ENCODE measurements at places on chromosomes 16 and 17.

DNA sequence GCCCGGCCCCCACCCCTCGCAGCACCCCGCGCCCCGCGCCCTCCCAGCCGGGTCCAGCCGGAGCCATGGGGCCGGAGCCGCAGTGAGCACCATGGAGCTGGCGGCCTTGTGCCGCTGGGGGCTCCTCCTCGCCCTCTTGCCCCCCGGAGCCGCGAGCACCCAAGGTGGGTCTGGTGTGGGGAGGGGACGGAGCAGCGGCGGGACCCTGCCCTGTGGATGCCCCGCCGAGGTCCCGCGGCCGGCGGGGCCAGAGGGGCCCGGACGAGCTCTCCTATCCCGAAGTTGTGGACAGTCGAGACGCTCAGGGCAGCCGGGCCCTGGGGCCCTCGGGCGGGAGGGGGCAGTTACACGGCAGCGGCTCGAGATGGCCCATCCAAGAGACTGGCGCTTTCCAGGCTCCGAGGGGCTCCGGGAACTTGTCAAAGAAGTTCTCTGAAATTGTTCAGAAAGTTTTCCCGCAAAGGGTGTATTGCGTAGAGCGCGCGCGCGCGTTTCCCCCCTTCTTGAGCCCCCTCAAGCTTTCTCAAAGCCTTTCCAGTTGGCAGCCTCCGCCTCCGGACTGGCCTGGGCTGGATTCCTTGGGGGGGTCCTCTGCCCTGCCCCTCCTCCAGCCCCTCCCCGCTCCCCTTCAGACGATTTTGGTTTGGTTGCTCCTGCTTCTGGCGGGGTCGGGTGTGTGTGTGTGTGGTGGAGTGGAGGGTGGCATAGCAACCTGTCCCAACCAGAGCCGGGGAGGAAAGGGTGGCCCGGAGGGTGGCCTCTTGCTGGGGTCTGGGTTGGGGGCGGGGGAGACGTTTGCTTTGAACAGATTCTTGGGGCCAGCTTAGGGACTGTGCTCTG is 504 bp downstream of the ERBB2 start:
- DNase-seq = no peak

DNA sequence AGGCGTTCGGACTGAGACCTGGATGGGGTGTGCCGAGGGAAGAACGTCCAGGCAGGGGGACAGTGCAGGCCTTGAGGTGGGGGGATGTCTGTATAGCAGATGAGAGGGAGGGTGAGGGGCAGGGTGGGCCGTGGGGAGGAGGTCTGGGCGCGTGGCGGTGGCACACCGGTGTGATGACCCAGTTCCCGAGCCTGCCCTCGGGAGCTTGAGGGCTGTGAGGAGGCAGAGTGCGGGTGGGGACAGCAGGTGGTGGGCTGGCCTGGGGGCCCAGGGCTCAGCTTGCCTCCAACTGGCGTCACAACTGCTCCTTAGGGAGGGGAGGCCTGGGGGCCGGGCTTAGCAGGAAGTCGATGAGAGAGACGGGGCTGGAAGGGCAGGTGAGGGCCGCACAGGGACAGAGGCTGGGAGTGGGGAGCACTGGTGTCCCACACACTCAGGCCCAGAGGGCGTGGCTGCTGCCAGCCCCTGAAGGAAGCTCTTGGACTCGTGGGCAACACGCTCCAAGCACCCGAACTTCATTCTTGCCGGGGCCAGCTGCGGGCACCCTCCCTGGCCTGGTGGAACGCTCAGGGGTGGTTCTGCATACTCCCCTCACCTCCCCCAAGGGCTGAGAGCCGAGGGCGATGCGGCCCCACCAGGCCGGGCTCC is 6.5 kb downstream of the CACNA1H start:
- no peak for DNase-seq

GRCh38 chr17:45032174-45032541 is 19.3 kb downstream of the DCAKD start:
- no peak for DNase-seq

DNA sequence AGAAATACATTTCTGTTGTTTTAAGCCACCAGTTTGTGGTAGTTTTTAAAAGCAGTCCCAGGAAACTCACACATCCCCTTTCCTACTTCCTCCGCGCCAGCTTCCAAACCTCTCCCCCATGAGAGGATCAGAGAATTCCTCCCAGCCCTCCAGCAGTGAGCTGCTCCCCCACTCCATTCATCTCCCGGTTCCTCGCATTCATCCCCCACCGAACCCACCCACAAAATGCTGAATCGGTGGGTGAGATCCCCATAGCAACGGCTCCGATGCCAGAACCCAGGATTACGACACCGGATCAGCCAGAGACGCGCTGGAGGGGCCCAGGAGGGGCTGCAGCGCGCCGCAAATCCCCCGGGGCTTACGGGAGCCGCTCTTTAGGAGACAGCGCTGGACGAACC is 251.4 kb upstream of the RPL38 start:
- no peak for DNase-seq
